ENCODE measurements at places on chromosomes 11 and 22. TPM values are rescaled to one million over a fixed set of nuclear protein-coding genes. Genes with fewer than 3 reads are reported as not detected.
A peak's percentile ranks its signal among the peaks of the same experiment; 100 is the strongest.

- DNase-seq: no peak
Measured at GRCh38 chr22:45376703-45377102, 36.7 kb downstream of the SMC1B start.

- no peak for DNase-seq
Measured at GRCh38 chr11:79694368-79694767, 253.5 kb upstream of the TENM4 start.

DNA sequence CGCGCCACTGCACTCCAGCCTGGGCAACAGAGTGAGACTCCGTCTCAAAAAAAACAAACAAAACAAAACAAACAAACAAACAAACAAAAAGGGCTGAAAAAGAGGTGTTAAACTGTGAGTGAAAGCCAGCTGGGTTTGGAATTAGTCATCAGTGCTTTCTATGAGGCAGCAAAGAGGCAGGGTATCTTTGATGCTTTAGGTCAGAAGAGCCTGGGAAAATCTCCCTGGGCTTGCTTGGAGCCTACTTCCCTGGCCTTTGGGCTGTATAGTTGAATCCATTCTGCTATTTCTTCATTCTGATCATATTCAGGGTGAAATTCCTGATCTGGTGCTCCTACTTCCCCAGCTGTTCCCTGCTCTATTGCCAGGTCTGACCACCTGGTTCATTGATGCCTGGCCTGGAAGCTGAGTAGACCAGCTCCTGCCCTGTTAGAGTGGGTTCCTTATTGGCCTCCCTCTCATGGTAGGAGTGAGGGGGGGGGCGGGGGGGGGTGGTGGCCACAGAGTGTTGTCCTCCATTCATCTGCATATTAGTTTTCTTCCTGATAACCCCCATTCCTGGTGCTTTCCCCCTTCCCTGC is 65.6 kb downstream of the INSC start:
- DNase-seq: no peak

DNA sequence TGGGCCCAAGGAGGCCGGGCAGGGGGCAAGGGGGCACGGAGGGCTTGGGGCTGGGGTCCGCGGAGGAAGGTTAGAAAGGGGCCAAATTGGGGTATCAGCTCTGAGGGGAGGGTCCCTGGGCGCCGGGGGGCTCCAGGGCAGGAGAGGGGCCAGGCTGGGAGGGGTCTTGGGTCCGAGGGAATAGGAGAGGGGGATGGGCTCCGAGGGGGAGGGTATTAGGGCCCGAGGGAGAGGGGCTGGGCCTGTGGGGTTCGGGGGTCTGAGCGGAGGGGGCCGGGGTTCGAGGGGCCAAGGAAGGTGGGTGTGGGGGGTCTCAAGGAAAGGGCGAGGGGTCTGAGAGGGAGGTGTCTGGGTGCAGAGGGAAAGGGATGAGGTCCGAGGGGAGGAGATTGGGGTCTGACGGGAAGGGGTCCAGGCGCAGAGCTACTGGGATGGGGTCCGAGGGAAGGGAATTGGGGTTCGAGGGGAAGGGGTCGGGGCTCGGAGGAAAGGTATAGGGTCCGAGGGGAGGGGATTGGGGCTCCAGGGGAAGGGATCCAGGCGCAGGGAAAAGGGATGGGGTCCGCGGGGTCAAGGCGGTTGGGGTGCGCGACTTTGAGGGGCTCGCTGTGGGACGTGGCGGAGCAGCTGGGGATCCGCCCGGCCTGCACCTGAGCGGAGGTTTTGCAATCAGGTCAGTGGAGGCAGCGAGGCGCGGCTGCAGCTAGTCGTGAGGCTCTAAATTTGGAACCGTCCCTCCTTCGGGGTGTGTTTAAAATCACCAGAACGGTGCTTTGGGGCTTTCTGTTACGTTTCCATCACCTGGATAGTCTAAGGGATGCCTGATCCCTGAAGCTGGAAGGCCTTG is 728 bp downstream of the CTTN start:
- DNase-seq: no peak

DNA sequence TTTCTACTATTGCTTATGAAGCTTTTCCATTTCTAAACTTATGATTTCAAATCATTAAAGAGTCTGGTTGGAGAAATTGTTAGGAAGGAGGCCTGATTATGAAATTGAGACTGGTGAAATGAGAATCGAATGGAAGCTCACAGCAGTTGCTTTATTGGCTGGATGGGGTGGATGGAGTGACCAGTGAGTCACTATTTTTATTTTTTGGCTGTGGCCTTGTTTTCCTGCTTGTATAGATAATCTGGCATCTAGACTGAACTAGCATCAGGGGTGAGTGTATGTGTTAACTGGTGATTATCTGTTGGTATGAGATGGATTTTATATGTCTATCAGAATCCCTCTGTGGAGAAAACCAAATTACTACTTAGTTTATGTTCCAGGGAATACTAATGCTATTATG is 36.2 kb downstream of the UVRAG start:
- no peak for DNase-seq

GRCh38 chr11:112156956-112157766 is 6.7 kb downstream of the IL18 start:
- DNase-seq: peak; percentile 99

DNA sequence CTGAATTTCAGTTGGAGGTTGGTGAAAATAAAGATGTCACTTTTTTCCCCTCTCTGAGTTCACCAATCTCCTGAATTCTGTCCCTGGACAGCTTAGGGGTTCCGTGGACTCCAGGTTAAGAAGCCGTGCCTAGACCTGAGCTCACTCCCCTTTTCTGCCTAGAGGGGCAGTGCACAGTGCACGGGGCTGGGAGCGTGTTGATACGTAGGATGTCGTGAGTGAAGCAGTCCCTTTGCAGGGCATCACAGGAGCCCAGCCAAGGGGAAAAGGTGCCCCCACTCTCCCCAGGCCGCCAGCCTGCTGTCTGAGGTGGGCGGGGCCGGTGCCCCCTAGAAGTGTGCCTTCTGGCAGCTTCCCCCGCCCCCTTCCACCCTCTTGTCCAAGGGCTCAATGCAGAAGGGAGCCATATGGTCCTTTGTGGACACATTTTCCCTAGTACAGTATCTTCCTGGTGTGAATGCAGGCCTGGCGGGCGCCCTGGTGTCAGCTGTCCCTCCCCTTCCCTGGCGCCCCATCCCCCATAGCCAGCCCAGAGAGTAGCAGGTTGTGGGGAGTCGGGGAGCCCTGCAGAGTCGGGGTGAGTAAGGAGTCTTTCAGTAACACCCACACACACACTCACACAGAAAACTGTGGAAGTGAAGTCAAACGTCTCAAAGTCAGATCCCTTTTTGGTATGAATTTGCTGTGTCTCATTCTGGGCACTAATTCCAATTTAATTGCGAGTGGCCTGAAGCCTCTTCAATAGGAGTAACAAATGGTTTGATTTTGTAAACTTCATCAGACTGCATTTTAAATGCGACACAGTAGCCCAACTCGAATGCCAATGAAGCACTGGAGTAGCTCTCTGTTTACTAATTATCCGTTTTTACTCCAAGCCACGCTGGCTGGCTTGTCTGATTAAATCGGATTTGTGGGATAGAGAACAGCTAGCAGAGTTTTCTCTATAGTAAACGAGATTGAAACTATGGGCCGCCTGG is 67.5 kb upstream of the NNMT start:
- no peak for DNase-seq

GRCh38 chr11:61959678-61960077 is 7.8 kb downstream of the FTH1 start:
- no peak for DNase-seq

- no peak for DNase-seq
Measured at GRCh38 chr22:47219789-47220188, 457.3 kb downstream of the TBC1D22A start.

Gene SCO2
- total RNA-seq: not detected

Gene CSNK2A3
- 0.35 TPM for total RNA-seq

Gene PHF21B
- 0.07 TPM for total RNA-seq

Gene PTGDR2
- 0.29 TPM for total RNA-seq

Gene PRRG4
- total RNA-seq: 3.1 TPM

All from epithelial cell of proximal tubule (primary cell).